ENCODE measurements at places on chromosomes 7 and 10. TPM values are rescaled to one million over a fixed set of nuclear protein-coding genes. Genes with fewer than 3 reads are reported as not detected.

DNA sequence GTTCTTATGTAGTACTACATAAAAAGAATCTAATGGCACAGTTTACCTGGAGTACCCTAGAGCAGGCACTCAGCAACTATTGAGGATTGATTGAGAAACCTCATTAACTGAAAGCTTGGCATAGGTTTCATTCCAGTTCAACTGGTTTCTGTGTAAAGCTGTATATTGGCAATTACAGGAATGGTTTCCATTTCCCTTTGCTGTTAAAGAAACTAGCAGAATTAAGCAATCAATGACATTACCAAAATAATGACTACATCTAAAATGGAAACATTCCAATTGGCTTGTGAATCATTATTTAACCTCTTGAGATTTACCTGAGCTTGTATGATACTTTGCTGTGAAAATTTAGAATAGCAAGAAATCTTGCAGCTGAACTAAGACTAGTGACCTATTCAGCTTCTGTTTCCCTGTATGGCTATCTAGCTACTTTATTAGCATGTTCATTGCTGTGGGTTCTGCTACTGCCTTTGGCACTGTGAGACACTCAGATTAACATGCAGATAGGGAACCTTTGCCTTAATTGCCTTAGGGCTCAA is 33.5 kb upstream of the CADPS2 start:
- no peak for DNase-seq

Gene HTR5A
- not detected for total RNA-seq

DNA sequence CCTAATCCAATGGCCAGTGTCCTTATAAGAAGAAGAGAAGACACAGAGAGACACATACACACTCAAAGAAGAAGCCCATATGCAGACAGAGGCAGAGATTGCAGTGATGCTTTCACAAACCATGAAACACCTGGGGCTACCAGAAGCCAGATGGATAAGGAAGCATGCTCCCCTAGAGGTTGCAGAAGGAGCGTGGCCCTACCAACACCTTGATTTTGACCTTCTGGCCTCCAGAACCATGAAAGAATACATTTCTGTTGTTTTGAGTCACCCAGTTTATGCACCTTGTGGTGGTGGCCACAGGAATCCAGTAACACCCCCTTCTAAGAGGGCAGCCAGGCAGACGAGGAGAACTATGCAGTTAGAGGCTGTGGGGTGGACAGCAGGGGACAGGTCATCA is 43.5 kb downstream of the AOC1 start:
- no peak for DNase-seq

Gene NUDT13
- 2.7 TPM for total RNA-seq

Gene STK32C
- total RNA-seq: 19.4 TPM

GRCh38 chr10:11076221-11076620 is 58.5 kb downstream of the CELF2 start:
- no peak for DNase-seq

DNA sequence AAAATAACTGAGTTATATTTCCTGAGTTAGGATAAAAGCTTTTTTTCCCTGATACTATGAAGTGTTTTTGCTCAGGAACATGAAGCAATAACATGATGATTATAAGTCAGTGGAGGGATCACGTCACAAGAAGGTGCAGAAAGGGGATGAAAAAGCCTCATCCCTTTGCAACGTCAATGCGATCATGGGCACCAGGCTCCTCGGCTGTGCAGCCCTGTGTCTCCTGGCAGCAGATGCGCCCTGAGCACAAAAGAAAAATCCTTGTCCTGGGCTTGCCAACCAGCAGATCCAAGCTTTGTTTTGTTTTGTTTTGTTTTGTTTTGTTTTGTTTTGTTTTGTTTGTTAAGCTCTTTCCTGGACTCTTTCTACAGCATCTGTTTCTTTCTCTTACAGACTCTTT is 103.5 kb upstream of the PRSS1 start:
- DNase-seq: no peak

DNA sequence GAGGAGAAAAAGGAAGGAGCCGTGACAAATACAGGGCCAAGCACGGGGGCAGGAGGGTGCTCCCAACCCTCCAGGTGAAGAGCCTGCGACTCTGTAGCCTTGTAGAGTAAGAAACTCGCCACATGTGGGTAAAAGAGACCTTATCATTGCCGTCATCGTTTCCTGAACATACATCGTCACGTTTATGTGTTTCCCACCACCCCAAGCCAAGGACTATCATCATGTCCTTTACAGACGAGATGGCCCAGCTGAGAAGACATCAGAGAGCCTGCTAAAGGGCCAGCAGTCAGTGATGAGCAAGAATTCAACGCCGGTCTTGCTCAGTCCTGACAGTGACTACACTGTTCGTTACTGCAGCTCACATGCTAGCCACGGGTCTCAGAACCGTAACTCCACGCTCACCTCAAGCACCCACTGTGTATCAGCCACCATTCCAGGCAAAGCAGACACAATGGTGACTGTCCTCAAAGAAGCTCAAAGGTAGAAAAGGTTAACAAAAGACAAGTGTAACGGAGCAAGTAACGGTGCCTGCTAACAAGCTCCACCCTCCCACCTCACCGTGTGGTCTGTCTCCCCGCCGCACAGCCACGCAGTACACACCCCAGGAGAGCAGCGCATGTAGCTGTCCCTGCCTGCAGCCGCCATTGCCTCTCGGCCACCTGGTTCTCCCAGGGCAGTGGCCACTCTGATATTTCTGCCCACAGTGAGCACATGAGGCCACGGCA is 147.8 kb downstream of the MAD1L1 start:
- DNase-seq: no peak

DNA sequence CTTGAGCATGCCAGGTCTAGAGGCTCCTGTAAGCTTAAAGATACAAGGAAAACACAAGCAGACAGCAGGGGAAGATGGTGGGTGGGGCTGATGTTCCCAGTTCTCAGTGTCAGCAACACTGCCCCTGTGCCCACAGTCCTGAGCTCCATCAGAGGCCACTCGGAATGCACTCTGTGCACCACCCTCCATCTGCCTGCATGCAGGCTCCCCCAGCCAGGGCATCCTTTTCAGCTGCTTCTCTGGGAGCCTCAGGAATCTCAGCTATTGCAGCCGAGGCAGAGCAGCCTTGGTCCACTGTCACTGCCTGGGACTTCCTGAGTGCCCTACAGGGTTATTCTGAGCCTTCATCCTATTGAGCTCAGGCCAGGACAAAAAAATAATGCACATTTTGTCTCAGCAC is 22.2 kb downstream of the LBX1 start:
- DNase-seq: no peak

- DNase-seq: no peak
Observed at GRCh38 chr10:129517680-129518057, 50.6 kb downstream of the MGMT start.

- DNase-seq: no peak
Observed at GRCh38 chr7:36746347-36746746, 22.1 kb upstream of the AOAH start.

DNA sequence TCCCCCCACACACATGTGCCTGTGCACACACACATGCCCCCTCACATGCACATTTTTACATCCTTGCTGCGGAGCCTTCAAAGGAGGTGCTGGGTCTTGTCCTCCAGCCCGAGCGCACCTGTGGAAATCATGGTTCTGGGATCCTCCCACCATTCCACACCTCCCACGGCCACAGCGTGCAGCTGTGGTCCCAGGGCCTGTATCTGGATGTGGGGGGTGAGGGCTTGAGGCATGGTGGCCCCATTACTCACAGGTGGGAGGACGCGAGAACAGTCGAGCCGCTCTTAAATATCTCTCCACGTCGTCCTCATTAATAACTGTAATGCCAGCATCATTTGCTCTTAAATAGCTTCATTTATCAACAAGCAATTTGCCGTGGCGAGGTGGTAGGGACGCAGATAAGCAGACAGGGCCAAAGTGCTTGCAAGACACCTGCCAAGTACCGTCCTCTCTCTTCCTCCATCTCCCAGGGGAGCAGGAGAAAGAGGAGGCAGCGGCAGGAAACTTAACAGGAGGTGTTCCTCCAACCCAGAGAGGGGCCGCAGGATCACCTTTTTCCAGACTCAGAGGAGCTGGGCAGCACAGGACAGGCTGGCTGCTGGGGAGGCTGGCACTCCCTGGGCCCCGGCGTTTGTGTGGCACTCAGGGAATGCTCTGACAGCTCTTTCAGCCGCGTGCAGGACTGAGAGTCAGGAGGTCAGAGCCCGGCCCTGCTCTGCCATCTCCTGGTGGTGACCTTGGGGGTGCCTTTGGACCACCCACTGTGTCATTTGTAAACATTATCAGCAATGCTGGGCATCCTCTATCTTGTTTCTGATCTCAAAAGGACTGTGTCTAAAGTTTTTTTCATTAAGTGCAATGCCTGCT is 87.4 kb downstream of the CDH23 start:
- no peak for DNase-seq

GRCh38 chr7:55185941-55186609 is 167.3 kb downstream of the EGFR start:
- no peak for DNase-seq

Gene ITGB8
- 25.4 TPM for total RNA-seq

DNA sequence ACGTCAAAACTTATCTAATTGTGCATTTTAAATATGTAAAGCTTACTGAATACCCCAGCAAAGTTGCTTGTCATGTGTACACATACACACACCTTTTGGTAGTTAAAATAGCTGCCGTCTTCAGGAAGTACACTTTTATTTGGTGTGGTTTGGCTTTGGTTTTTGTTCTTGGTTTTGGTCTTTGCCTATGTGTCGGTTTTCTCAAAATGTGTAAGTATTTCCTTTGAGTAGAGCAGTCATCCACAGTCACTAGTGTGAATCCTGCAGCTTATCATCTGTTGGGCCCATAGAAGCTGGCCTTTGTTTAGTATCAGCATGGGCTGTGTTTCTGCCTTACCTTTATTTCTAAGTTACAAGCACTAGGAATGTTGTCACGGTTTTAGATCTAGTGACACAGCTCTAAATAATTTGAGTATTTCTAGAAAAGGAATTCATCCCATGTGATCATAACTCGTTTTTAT is 35.3 kb downstream of the NET1 start:
- peak; percentile 65 for DNase-seq

DNA sequence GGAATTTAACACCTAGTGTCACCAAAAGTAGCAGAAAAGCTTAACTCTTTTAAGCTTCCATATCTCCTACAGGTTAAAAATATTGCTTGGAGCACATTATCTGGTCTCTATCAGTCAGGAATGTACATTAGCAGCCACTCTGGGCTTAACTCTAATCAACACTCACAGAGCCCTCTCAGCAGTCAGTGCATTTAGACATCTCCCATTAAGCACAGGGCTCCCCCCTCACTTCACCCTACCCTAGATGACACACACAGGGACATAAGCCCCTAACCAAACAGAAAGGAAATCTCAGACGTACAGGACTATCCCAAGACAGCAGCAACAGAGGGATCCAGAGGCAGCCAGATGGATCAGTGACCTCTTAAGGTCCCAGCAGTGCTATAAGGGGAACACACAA is 26.4 kb downstream of the FBXW4 start:
- no peak for DNase-seq

DNA sequence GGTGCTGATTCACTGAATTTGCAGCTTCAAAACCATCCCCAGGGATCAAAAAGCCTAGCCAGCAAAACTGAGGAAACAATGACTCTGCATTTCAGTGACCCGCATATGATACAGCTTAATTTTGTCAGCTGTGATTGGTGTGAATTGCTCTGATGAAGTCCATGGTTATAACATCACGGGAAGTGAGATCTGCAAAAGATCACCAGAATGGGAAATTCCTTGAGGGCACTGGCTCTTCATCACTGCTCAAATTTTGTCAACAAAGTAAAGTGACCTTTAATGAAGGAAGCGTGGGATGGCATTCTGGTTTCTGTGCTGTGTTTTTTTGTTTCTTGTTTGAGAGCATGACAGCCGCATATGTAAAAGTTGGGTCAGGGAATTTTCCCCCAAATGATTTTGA is 745.9 kb downstream of the GATA3 start:
- DNase-seq: no peak

GRCh38 chr10:12438919-12439692 is 89.8 kb downstream of the CAMK1D start:
- no peak for DNase-seq

- no peak for DNase-seq
Observed at GRCh38 chr7:83850941-83851340, 202.0 kb upstream of the SEMA3E start.

- no peak for DNase-seq
Observed at GRCh38 chr7:74306004-74306729, 17.0 kb downstream of the CLIP2 start.

DNA sequence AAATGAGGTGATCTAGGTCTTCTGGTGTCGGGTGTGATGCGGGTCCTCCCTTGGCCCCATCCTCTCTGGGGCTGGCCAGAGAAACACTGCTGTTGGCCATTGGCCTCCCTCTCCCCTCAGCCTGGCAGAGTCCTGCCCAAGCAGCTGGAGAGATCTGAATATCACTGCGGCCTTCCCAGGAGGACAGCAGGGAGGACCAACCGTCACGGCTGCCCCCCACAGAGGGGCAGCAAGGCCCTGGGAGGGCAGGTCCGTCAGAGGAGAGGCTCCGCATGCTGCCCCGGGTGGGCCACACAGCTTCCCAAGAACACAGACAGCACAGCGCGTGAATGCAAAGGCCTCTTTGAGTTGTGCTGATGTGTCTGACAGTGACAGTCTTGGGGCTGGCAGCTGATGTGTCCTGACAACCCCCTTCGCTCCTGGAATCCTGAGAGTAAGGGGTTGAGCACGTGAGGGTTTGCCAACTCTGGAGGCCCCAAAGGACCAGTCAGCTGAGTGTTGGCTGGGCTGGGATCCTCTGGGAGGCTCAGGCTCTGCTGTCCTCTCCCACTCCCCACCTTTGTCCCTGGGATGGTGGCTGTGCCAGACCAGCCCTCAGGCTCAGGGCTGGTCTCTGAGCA is 132.5 kb upstream of the UNC5B start:
- no peak for DNase-seq

DNA sequence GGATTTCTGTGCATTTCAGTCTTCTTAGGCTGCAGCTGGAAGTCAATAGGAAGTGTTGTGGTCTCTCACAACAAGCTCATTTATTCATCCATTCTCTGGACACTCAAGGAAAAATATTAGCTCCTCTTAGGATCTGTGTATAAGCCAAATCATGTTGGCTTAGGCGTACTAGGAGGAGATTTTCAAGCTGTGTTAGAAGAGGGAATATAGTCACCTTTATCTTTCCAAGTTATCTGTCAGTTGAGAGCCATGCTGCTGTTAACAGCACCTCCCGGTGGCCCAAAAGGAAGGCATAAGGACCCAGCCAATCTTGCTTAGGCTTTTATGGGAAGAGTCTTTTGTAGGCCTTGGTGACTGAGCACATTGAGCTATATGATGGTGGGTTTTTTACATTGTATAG is 220.0 kb downstream of the LRMDA start:
- DNase-seq: peak; percentile 33

Gene HOXA6
- total RNA-seq: 28.1 TPM

- DNase-seq: no peak
Observed at GRCh38 chr7:96664793-96665192, 44.9 kb downstream of the SEM1 start.

- no peak for DNase-seq
Observed at GRCh38 chr7:6166443-6166891, 106.0 kb downstream of the CYTH3 start.

- no peak for DNase-seq
Observed at GRCh38 chr7:24241206-24241605, 42.8 kb upstream of the NPY start.

- DNase-seq: no peak
Observed at GRCh38 chr10:64529003-64529350, 1007.8 kb downstream of the REEP3 start.

Gene TFEC
- not detected for total RNA-seq

GRCh38 chr10:33152146-33152545 is 182.3 kb downstream of the NRP1 start:
- no peak for DNase-seq
